Globus pallidus (tissue), 1 donor: ENCODE measurements at places on chromosomes 6 and 20.

DNA sequence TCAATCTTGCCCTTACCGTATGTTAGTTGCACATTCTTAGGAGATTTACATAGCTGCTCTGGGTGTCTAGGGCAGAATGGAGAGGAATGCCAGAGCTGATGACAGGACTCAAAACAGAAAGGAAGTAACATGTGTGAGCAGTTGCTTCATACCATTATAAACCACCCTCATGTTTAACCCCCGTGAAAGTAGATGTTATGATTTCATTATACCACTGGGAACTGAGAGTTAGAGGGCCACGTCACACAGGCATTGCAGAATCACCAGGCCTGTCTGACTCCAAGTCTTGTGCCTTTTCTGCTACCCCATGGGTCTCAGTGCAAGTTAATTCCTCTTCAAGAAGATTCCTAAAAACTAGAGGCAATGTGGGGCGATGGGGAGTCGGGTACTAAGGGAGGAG, 23.5 kb upstream of the SIM1 start:
- no peak for DNase-seq

GRCh38 chr6:20837189-20837588, 302.9 kb downstream of the CDKAL1 start:
- no peak for DNase-seq

DNA sequence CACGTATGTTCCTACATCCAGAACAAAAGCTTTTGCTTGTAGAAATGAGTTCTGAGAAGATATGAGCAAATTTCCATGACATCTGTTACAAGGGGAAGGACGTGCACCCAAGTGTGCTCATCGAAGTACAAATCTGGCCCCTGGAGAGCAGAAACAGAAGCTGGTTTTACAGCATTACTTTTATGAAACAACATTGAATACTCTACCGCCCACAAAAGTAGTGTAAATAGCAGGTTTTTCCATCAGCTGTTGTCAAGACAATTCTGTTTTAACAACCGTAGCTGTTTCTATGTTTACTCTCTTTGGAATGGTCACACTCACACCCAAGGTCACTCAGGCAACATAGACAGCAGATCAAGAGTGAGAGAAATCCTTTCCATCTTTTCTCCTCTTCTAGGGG, 114.2 kb upstream of the SSTR4 start:
- DNase-seq, result no peak

- no peak for DNase-seq
These were observed 588.4 kb downstream of the RFPL4B start for GRCh38 chr6:112935402-112936078.

- DNase-seq, result no peak
These were observed 96.8 kb upstream of the MLIP start for GRCh38 chr6:54014440-54014839.

DNA sequence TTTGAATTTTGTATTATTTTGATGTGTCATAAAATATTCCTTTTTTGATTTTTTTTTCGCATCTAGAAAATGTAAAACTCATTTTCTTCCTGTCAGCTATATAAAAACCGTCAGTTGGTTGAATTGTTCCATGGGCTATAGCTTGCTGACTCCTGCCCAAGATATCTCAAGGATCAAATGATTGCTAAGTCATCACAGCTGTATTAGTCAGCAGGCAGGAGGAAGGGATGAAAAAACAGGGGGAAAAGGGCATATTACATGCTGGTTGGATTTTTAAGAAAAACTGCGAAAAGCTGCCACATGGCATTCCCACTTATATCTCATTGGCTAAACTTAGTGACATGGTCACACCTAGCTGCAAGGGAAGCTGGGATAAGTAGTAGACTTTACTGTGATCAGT, 569.9 kb downstream of the BCKDHB start:
- DNase-seq, result no peak

GRCh38 chr6:152170702-152171667, 363.5 kb downstream of the ESR1 start:
- no peak for DNase-seq

- DNase-seq, result no peak
These were observed 119.9 kb downstream of the FOXA2 start for GRCh38 chr20:22464312-22465003.

GRCh38 chr20:45783656-45784294, 7.9 kb downstream of the WFDC3 start:
- DNase-seq, result peak; percentile 35

DNA sequence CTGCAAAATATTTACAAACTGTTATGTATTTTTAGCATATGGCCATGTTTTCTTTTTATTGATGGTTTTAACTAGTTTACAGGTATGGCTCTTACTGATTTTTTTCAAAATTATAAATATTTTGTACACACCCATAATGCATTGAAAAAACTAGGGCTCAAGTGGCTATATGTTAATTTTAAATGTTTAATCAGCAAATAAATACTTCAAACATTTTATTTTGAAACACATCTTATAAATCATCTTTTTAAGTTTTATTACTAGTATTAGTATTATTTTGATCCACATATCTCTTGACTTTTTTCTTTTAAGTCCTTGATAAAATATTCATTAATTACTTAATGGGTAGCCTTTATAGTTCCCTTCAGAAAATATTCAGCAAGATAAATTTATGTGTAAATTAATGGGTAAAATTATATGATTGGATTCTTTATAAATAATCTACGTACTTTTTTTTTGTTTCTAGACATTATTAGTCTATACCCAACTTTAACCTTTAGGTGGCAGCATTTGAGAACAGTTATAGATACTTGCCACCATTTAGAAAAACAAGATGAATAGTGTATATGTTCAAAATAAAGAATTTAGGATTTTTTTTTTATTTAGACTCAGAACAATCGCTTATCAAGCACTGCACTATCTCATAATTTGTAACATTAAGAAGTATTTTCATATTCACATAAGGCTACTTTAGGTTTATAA, 241.9 kb downstream of the ADGRB3 start:
- peak; percentile 43 for DNase-seq

GRCh38 chr6:9159051-9159450, 723.7 kb upstream of the SLC35B3 start:
- no peak for DNase-seq

DNA sequence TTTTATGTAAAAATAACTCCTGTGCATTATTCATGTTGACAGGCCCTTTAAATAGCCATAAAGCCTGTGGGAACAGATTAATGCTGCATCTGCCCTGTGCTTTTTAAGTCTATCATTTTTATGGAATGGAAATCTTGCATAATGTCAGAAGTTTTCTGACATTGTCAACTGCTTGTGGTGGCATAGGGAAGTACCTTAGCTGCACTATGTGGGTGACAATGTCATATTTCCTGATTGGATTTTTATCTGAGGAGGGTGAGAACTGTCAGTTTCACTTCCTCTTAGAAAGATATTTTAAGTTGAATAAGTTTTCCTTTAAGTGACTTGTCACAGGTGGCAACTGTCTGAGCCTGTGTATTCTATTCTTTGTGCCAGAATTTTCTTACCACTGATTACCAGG, 267.9 kb downstream of the PLCB1 start:
- DNase-seq, result no peak

- DNase-seq, result no peak
These were observed 210.9 kb downstream of the TBX18 start for GRCh38 chr6:84553527-84553926.

GRCh38 chr6:136987526-136987925, 57.2 kb downstream of the IL20RA start:
- DNase-seq, result no peak

- no peak for DNase-seq
These were observed 32.6 kb upstream of the OSTM1 start for GRCh38 chr6:108107102-108107501.

DNA sequence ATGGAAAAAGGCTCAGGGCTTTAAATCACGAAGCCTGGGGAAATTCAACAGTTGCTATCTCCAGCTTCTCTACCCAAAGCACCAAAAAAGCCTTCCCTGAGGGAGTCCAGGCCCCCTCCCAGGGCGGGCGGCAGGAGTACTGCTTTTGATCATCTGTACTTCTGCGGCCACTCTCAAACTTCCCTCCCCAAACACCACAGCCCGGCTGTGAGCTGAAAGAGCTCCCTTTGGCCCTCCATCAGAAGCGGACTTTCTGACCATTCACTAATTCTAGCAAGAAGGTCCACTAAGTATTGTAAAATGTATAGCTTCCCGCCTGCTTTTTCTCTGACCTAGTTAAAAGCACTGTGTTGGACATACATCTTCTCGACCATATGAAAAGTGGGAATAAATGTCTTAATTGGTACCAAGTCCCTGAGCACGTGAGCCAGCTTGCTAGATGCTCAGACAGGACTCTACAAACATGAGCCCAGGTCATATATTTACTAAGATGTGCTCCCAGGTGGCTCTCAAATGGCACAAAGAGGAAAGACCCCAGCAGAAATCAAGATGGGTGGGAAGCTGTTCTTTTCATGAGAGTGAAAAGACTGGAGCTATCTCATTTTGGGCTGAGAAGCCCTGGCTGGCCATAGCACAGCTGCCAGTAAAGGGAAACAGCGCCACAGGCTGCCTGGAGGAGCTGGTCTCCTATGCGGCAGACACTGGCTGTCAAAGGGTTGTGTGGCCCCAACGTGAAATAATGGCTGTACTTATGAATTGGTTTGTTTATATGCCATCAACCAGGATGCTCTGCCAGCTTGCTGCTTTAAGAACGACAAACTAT, 58.6 kb downstream of the GFOD1 start:
- no peak for DNase-seq

DNA sequence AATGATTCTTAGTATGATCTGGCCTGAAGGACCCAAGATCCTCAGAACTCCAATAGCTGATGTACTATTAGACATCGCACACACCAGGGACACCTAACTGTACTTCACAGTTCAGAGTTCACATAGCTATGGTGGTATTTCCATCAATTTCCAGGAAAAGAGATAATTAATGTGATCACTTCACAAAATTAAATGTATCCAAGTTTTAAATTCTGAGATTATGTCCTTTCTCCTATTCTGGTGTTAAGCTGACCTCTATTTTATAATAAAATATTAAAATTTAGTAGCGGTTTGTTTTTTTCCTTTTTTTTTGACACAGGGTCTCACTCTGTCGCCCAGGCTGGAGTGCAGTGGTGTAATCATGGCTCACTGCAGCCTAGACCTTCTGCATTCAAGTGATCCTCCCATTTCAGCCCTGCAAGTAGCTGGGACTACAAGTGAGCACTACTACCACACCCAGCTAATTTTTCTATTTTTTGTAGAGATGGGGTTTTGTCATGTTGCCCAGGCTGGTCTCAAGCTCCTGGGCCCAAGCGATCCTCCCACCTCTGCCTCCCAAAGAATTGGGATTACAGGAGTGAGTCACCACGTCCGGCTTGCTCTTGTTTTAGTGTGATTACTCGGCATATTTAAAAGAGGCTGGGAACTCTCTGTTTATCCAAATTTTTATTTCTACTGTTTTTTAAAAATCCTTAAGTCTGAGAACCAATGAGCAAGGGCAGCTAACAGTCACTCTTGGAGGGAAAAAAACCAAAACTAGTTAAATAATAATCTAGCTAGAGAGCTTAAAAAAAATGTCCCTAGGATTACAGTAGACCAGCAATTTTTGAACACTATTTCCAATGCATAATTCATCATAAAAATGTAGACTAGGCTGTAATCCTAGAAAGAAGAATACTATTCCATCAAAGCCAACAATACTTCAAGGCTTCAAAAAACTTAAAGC, 16.0 kb downstream of the KIF13A start:
- no peak for DNase-seq

DNA sequence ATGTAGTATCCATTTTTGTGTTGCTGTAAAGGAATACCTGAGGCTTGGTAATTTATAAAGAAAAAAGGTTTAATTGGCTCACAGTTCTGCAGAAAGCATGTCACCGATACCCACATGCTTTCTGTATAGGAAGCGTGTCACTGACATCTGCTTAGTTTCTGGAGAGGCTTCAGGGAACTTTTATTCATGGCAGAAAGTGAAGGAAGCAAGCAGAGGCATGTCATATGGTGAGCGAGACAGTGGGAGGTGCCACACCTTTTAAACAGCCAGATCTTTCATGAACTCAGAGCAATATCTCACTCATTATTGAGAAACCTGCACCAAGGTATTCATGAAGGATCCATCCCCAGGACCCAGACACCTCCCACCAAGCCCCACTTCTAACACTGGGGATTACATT, 3.5 kb downstream of the SUMO4 start:
- DNase-seq, result no peak

- no peak for DNase-seq
These were observed 30.8 kb upstream of the VSTM2L start for GRCh38 chr20:37872161-37872560.

DNA sequence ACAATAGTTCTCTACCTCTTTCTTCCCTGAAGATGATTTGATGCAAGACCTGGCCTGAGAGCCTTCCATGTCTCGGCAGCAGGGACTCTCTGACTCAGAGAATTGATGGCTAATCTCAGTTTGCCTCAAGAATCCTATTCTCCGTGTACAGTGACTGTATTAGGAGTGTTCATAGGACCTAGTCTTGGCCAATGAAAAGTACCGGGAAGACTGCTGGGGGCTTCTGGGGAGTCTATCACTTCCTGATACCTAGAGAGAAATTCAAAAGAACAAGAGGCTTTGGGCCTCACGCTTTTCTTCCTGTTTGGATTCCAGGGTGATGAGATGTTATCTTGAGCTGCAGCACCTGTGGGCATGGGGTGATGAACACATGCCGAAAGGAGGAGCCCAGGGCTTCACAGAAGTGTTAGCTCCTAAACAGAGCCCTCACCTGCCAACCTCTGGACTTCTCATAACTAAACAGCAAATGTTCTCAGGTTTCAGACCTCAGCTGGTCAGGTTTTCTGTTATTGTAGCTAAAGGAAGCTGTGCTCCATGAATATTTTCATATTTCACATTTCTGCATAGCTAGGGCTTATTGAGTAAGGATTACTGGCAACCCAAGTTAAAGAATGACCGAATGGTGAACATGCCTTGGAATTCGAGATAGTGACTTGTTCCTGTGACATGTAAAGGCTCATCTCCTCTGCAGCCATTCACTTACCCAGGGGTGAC, 323.1 kb upstream of the AGPAT4 start:
- no peak for DNase-seq

GRCh38 chr6:31718265-31718664, 3.1 kb downstream of the LY6G6D start:
- no peak for DNase-seq

DNA sequence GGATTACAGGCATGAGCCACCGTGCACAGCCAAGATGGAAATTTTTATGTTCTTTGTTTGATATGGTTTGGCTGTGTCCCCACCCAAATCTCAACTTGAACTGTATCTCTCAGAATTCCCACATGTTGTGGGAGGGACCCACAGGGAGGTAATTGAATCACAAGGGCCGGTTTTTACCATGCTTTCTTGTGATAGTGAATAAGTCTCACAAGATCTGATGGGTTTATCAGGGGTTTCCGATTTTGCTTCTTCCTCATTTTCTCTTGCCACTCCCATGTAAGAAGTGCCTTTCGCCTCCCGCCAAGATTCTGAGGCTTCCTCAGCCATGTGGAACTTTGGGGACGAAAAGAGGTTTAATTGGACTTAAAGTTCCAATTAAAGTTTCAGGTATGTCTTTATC, 14.6 kb downstream of the EEF1A1 start:
- DNase-seq, result no peak
